ENCODE measurements at places on chromosomes 2 and 18.

DNA sequence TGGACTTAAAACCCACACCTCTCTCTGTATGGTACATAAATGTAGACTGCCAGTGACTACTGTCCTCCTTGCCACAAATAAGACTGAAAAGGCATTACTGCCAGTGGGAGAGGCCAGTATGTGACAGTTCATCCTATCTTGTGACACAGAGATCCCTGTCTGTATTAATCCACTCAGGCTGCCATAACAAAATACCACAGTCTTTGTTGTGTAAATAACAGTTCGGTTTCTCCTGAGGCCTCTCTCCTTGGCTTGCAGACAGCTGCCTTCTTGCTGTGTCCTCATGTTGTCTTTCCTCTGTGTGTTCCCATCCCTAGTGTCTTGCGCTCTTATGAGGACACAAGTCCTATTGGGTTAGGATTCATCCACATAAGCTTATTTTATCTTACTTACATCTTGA is 46.4 kb upstream of the IL1RL1 start:
- DNase-seq, result no peak

GRCh38 chr18:45110577-45111501 is 430.2 kb downstream of the SETBP1 start:
- no peak for DNase-seq

GRCh38 chr2:73822276-73822675 is 6.5 kb upstream of the STAMBP start:
- no peak for DNase-seq

- DNase-seq, result no peak
Observed at GRCh38 chr2:204437815-204438756, 107.2 kb upstream of the PARD3B start.

DNA sequence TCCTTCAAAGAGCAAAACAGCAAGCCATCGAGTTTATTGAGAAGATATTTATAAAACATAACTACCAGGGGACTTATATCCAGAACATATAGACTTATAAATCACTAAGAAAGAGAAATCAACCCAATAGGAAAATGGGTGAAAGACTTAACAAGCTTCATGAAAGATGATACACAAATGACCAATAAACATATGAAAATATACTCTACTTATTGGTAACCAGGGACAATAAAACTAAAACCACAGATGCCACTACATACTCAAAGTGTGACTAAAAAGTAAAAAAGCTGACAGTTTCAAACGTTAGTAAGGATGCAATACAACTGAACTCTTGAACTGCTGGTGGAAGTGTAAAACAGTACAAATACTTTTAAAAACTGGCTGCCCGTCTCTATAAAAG is 154.3 kb downstream of the TMEM163 start:
- DNase-seq, result no peak

DNA sequence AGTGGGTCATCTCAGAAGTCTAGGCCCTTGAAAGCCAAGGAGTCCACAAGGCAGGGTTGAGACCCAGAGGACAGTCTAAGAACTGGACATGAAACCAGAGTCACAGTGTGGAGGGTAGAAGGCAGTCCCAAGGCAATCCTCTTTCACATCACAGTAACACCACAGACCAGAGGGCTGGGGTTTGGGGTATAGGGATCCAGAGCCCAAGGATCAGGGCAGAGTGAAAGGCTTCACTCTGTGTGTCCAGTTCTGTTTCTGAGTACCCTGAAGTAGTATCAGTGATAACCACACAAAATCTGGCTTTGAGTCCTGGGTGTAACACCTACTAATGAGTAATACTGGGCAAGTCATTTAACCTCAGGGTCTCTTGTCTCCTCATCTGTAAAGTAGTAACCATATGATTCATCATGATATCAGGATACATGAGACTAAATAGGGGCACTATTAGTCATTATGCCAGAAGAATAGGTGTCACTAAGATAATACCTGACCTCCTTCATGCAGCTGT is 91.0 kb downstream of the ICA1L start:
- DNase-seq, result no peak

DNA sequence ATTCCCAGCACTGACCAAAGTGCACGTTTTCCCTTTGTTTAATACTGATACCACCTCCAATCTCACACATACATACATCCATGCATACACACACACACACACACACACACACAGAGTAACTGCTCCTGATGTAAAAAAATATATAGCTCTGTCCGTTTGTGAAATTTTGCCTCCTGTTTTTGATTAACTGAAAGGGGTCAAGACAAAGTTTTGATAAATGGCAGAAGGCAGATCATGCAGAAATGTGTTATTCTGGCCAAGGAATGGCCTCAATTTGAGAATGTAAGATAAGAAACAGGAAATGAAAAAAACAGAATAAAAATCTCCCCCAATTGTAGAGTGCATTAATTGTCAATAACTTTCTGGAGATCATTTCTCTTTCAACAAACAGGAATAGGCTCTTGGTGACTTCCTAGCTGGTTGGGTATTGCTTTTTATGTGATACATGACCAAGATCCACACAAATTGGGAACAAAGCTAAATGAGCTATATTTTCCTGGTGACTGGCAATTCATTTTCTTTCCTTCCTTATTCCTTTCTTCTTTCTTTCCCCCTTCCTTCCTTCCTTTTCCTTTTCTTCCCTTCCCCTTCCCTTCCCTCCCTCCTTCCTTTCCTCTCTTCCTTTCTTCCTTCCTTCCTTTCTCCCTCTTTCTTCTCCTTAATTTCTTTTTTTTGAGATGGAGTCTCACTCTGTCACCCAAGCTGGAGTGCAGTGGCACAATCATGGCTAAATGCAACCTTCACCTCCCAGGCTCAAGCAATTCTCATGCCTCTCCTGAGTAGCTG is 88.9 kb upstream of the PMAIP1 start:
- no peak for DNase-seq

GRCh38 chr2:239953418-239954061 is 71.6 kb downstream of the NDUFA10 start:
- no peak for DNase-seq

GRCh38 chr2:169887120-169887519 is 59.9 kb downstream of the UBR3 start:
- DNase-seq, result no peak

- DNase-seq, result no peak
Observed at GRCh38 chr2:144348846-144349245, 171.1 kb downstream of the ZEB2 start.

- no peak for DNase-seq
Observed at GRCh38 chr2:103401621-103402020, 639.8 kb downstream of the TMEM182 start.

- no peak for DNase-seq
Observed at GRCh38 chr18:13445241-13445897, 226.8 kb downstream of the LDLRAD4 start.

GRCh38 chr2:206011018-206011614 is 74.9 kb downstream of the INO80D start:
- DNase-seq, result no peak

DNA sequence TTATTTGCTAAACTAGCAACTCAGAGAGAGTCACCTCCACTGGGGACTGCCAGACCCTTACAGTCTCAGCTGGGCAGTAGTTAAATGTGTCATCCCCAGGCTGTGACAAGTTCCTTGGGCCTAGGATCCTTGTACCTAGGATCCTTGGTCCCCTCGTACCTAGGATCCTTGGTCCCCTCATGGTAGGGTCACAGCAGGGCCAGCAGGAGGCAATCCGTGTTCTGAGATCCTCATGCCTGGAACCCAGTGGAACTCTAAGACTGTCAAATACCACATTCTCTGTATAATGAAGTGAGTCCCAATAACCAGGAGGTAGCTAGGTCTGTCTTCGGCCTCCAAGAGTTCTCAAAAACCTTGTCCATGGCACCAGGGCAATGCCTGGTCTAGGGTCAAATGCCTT is 60.8 kb downstream of the LYPD6B start:
- no peak for DNase-seq

DNA sequence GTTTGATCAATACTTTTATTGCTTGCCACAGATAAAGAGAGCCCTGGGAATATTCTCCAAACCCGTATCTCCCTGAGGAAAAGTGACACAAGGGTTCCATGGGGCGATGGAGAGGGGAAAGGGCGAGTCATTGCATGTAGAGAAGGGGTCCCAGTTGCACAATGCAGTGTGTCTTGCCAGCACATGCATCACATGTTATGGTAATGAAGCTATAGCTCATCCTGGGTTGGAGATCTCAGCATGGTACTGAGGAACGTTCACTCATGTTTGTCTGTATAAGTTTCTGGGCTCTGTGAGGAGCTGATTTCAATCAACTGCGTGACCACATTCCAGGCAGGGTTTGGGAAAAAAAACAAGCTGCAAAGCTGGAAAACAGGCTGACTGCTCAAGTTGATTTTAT is 220.7 kb upstream of the MC4R start:
- DNase-seq, result no peak

DNA sequence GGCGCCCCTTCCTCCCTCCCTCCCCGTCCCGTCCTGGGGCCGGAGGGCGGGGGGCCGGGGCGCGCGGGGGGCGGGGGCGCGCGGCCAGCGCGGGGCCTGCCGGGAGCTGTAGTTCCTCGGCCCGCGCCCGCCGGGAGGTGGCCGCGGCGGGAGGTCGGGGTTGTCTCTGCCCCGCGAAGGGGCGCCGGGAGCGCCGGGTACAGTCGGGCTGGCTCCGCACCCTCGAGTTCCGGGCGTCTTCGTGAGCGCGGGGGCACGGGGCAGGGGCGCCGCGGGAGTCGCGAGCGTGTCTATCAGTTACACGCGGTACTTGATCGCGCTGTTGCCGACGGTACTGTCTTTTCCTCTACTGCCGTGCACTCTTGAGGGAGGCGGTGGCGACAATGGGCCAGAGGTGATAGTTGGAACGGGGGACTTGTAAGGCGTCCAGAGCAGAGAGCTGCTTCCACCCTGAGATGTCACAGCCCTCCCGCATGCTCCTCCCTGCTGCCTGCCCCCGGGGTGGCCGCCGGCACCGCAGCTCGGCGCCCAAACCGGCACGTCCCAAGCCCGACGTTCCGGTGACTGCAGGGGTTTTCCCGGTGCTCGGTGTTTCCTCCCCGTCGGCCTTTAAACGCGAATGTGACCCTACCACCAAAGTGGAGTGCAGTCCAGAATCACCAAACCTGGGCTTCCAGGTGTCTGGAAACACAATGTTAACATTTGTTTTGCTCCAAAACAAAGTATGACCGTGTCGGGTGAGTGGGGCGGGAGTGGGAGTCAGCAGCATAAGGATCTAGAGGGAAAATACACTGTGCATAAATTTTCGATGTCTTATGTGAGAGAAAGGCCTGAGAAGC is at the start of gene PRKD3:
TSS of gene PRKD3 (minus strand) at position 48 of the 839 bp plus-strand sequence. CDS start 8,309 bp downstream, outside the sequence.
- peak; percentile 80 for DNase-seq

- DNase-seq, result no peak
Observed at GRCh38 chr2:158993721-158994587, 25.5 kb downstream of the TANC1 start.

DNA sequence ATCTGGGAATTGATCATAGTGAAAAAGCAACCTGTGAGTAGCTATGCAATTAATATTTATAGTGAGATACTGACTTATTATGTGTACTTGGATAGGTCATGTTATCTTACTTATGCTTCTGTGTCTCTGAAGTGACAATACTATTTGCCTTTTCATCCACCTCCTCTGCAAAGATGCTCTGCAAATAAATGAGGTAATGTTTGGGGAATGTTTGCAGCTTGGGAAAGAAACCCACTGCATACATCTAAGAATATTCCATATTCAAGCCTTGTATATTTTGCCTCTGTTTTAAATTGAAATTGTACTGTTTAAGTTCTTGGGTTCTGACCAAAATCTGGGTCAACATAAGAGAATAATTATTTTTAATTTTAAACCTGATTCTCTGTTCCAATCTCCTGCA is 217.4 kb upstream of the DTNA start:
- peak; percentile 19 for DNase-seq

DNA sequence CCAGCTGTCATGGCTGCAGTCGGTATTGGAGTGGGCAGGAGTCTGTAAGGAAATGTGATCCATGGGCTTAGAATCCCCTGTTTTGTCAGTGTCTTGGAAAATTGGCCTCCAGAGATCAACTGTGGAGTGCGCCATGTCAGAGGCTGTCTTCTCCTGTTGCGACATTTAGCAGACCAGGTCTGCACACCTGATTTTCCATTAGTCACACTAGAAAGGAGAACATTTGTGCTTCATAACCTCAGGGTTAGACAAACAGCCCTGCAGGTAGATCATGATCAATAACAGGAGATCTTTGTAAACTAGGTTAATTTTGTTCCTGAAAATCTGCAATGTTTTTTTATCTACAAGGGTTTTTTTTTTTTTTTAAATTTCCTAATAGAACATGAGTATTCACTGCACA is 28.0 kb downstream of the LDLRAD4 start:
- no peak for DNase-seq

- no peak for DNase-seq
Observed at GRCh38 chr2:104538077-104538476, 315.8 kb upstream of the POU3F3 start.

DNA sequence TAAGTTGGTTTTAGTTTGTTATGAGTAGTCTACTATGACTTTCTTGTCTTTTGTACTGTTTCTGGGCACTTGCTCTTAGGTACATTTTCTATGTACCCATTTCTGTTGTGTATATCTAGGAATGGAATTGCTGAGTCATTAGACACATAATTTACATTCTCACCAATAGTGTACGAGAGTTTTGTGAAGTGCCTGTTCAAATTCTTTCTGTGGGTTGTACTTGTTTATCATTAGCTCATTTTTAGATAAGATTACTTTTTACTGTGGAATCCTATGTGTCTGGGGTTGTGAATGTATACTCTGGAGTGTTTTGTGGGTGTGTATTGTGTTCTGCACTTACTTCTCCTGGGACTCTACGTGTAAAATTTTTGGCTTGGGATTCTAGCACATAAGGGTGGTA is 36.6 kb upstream of the CD28 start:
- no peak for DNase-seq

DNA sequence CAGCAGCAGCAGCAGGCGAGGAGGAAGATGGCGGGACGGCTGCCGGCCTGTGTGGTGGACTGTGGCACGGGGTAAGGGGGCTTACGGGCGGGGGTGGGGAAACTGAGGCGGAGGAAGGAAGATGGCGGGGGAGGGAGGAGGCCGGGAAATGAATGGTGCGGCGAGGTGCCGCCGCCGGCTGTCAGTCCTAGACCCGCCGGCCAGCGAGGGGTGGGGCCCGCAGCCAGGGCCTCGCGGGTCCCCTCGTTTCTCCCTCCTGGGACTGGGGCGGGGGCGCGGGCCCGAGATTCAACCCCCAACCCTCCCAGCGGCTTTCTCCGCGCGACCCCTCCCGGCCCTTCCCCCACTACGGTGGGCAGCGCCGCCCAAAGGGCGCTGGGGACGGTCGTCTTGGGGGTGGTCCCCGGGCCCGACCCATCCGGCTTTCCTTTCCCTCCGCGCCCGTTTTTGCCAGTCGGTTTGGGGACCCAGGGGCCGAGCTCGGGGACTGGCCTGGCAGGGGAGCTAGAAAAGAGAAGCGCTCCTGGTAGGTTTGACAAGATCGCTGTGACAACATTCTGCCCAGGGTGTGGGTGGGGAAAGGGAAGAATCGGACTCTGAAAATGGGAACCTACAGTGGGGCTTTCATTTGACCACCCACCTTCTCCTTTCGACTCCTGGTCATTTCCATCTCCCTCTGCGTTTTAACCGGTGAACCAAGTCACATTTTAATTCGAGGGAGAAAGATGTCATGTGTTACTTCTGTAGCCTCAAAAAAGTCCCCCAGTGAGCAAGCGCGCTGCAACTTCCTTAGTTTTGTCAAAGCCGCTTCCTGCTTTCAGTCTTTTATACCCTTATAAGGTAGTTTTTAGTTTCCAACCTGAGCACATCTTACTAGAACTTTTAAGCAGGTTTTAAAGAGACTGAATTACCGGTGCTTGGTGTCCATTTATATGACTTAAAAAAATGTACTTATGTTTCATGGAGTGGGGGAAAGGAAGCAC is 655 bp downstream of the ACTR3 start:
- peak; percentile 56 for DNase-seq

Data from NCI-H2081 (cell line).